Central memory CD4-positive, alpha-beta T cell (primary cell): ENCODE measurements at places on chromosomes 5 and 9.

DNA sequence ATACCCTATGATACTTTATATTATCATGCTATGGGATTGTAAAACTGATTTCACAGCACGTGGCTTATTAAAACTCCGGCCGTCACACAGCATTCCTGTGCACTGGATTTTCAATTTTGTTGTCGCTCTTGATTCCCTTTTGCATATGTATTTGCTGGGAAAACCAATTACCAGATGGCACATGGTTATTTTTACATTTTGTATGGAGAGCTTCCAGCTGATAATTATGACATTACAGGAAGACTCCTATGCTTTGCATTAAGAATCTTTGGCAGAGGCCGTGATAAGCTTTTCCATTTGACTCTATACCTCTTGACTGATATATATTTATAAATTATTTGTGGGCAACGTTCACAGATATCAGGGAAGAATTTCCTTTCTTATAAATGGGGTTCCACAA is 381.2 kb upstream of the RORB start:
- DNase-seq = no peak

DNA sequence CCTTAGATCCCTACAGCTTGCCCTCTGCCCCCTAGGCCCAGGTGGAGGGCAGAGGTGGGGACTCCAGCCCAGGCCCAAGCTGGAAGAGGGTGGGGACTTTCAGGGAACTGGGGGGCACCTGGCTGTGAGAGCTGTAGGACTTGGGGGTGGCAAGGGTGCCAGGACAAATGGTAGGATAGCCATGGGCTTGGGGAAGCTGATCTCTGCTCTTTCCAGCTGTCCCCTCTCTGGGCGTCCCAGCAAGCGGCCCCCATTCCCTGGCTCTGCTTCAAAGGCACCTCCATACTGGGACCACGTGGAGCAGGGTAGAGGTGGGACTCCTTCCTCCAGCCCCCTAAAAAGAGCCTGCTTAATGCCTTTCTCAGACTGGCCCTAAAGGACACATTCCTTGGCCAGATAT is 385 bp downstream of the LTC4S start:
- no peak for DNase-seq

DNA sequence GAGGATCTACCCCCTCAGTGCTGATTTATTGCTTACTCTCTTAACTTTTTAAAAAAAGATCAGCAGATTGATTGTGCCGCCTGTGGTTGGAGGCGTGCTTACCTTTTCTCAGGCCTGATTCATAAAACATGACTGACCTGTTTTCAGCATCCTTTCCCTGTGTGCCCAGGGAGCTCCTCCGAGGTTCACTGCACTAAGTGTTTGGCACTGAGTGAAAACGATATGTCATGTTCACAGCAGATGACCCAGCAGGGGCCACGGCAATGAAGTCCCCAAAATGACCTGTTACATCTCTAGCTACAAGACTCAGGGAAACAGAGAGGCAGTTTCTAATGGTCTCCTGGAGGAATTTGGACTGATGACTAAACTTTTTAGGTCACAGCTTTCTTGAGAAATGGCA is 69.9 kb downstream of the INSYN2B start:
- no peak for DNase-seq

DNA sequence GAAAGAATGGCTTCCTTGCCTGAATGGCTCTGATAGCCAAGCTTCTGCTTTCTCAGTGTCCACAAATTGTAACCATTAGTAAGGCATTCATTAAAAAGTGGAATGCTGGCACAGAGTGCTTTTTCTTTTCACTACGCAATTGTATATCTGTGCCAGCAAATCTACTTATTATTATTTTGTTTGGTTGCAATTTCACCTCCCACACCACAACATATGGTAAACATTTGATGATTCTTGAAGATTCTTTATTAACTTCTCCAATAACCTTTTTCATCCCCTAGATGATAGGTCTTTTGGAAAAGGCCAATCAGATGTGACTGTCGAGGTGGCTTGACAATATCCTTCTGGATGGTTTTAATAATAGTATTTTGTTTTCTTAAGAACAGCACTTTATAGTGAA is 234.1 kb downstream of the TMEM38B start:
- DNase-seq = no peak
